ENCODE measurements at places on chromosomes 4 and X.

DNA sequence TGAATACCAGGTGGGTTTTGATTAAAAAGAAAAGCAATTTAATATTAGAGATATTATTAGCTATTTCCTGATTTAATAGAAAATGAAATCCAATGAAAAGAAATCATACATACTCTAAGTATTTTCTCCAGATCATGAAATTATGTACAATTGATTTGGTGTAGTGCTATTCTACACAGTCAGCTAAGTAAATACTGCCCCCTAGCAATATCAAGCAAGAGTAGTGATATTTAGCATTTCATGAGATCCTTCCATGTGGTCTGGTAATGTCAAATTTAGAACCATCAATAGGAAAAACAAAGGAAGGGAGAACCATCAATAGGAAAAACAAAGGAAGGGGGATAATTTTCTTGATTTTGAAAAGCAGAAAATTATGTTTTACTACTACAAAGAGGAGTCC, 114.6 kb downstream of the TBCK start:
- peak; percentile 54 for DNase-seq

DNA sequence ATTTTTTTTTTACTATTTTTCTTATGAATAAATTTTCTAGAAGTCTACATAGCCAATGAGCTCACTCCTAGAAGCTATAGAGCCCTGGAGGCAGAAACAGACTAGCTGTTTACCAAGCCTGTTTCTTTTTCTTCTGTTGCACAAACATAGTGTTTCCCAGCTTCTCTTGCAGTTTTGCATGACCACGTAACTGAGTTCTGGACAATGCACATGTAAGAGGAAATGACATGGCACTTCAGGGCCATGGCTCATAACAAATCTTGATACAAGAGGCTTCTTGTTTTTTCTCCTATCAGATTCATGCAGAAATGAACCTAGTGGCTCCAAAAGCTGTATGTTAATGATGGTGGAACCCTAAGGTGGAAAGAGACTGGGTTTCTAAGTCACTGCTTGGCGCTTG, 127.4 kb downstream of the ZNF330 start:
- no peak for DNase-seq

GRCh38 chr4:73895201-73896175, 26.3 kb downstream of the CXCL1 start:
- no peak for DNase-seq

DNA sequence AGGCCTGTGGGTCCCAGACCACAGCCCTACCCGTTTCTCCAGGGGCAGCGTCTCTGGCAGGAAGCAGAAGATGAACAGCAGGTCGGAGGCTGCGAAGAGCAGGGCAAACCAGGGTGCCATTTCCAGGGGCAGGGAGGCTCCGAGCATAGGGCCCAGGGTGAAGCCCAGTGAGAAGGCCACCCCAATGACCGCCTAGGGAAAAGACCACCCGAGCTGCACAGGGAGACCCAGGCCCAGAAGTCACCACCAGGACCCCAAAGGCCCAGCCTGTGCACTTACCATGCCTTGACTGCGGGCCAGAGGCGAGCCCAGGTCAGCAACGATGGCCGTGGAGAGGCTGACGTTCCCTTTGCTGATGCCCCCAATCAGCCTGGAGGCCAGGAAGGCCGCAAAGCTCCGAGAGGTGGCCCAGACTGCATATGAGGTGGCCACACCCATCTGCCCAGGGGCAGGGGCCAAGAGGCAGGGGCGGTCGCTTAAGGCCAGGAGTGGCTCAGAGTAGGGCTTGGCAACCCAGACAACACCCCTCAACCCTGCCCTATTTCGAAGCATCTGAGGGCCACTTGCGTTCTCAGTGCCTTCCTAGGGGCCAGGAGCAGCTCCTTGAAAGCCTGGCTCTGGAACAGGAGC, 30.8 kb downstream of the NOP14 start:
- no peak for DNase-seq

- no peak for DNase-seq
Measured at GRCh38 chr4:2832981-2833670, 10.5 kb upstream of the ADD1 start.

DNA sequence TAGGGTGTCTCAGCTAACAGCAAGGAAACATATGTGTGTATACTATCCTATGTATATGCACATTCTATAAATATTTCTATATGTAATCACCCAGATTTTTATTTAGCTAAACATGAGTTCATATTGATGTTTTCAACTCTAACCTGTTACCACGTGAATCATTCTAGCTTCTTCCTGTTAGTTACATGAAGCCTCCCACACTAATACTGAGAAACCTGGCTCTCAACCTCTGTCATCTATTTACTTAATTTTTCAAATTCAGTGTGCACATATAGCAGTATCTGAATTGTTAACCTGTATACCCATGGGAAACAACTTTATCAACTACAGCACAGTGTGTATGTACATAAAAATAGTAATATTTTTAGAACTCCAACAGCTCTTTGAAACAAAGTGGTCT, 57.3 kb downstream of the KLF8 start:
- no peak for DNase-seq

GRCh38 chrX:3442691-3443090, 96.2 kb upstream of the MXRA5 start:
- peak; percentile 12 for DNase-seq

- DNase-seq, result no peak
Measured at GRCh38 chr4:77453911-77454310, 151.7 kb upstream of the CXCL13 start.

GRCh38 chr4:25092139-25092538, 61.4 kb upstream of the LGI2 start:
- DNase-seq, result peak; percentile 77

DNA sequence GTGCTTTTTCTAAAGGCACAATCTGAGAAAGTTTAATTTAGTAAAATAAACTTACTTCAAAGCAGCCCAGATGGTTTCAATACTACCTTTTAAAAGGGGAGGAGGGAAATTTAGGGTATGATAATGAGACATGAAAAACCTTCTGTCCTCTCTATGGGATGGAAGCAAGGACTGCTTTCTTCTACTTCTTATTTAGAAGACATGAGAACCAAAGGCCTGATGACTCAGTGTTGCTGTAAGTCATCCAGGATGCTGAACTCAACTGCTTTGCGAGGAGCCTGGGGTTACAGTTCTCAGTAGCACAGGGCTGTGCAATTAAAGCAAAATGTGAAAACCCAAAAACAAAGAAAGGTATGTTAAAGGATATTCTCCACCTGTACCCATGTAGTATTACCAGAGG, 140.8 kb upstream of the EDNRA start:
- DNase-seq, result no peak

DNA sequence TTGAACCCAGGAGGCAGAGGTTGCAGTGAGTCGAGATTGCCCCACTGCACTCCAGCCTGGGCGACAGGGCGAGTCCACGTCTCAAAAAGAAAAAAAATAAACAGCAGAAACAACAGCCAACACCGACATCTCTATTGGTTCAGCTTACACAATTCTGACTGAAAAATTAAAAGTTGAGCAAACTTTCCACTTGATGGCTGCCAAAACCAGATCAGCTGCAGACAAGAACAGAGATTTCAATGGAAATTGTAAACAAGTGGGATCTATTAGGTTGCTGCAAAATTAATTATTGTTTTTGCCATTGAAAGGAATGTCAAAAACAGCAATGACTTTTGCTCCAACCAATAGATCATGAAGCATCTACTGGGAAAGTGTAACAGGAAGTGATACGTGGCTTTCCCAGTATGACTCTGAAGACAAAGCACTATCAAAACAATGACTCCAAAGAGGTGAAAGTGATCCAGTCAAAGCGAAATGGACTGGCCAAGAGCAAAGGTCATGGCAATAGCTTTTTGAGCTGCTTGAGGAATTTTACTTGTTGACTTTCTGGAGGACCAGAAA, 26.3 kb downstream of the UPF3B start:
- no peak for DNase-seq

- DNase-seq, result no peak
Measured at GRCh38 chrX:24243188-24243587, 70.7 kb downstream of the SUPT20HL2 start.

- no peak for DNase-seq
Measured at GRCh38 chr4:94834501-94834900, 76.7 kb downstream of the BMPR1B start.

GRCh38 chrX:16113978-16114565, 9.3 kb upstream of the GRPR start:
- no peak for DNase-seq

GRCh38 chr4:104352211-104352610, 142.5 kb downstream of the CXXC4 start:
- no peak for DNase-seq

DNA sequence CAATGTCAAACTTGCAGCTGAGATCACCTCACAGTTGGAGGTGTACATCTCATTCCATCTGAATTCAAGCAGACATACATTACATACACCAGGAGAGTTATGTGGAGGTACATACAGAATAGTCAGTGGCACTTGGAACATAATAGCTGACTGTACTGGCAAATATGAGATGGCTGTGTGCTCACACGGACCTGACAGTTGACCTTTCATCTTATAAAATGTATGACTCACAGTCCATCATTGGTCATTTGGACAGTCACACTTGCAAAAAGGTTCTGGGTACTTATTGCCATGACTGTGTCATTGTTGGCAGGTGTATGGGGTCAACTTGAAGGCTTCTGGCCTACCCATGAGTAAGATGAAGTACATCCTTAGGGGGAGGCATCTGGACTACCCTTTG, 88.6 kb upstream of the WDR1 start:
- no peak for DNase-seq

GRCh38 chr4:7214359-7214758, 22.0 kb downstream of the SORCS2 start:
- DNase-seq, result no peak

GRCh38 chr4:93771640-93772411, 56.7 kb upstream of the ATOH1 start:
- DNase-seq, result no peak

DNA sequence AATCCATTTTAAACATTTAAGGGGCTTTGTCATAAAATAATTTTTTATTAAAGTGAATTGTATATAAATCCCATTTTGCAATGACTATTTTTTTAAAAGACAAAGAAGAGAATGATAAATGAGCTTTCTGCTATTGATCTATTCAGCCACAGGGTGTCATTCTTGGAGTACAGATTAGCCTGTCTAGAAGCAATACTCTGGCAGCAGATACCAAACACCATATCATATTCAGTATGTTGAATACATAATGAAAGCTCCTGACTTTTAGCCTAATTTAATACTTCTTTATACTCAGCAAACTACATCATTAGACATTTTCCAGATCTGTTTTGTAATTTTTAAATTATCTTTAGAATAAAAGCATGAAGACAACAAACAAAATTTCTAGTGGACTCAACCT, 496.3 kb downstream of the PDGFC start:
- DNase-seq, result peak; percentile 62

GRCh38 chr4:145933134-145933533, 5.5 kb downstream of the ZNF827 start:
- DNase-seq, result no peak

DNA sequence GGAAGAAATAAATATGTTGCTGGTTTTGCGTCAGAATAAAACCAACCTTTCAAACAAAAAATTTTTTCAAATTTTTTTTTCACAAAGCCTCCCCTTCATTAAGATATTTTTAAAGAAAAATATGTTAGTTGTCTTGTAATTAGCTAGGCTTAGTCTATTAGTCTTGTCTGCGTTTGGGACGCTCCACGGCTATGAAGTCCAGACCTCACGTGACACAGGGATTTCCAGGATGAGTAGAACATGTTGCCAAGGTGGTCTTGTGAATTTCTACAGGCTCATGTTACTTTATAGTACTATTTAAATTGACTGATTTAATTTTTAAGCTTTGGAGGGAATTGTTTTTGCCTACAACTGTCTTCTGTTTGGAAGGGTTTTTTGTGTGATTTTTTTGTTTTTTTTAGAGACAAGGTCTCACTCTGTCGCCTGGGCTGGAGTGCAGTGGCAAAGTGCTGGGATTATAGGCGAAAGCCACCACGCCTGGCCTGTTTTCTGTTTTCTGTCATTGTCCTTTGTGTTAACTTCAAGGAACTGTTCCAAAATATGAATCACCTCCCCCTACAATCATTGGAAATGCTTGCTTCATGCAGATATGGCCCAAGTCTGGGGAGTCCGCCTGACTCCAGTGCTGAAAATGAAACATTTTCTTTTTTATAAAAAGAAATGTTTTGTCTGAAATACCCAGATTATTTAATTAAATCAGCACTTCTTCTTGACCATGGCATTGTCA, 26.2 kb downstream of the TMEM144 start:
- no peak for DNase-seq

DNA sequence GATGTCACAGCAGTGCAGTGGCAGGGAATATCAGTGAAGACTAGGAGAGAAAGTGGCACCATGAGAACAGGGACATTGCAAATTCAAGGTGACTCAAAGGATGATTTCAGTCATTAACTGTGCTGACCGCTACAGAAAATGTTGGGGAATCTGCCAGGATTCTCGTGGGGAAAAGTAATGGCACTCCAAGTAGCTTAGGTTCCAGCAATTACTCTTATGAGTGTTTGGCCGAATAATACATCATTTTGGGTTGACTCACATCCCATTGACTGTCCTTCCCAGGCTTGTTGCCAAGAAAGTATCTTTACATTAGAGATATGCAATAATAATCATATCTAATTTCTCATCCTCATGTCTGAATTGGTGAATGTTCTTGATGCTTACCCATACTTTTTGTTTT, 1411.1 kb upstream of the PCDH7 start:
- DNase-seq, result no peak

- DNase-seq, result no peak
Measured at GRCh38 chr4:59689149-59689548, 1511.0 kb upstream of the ADGRL3 start.

GRCh38 chrX:106928227-106928626, 8.0 kb downstream of the CLDN2 start:
- no peak for DNase-seq

DNA sequence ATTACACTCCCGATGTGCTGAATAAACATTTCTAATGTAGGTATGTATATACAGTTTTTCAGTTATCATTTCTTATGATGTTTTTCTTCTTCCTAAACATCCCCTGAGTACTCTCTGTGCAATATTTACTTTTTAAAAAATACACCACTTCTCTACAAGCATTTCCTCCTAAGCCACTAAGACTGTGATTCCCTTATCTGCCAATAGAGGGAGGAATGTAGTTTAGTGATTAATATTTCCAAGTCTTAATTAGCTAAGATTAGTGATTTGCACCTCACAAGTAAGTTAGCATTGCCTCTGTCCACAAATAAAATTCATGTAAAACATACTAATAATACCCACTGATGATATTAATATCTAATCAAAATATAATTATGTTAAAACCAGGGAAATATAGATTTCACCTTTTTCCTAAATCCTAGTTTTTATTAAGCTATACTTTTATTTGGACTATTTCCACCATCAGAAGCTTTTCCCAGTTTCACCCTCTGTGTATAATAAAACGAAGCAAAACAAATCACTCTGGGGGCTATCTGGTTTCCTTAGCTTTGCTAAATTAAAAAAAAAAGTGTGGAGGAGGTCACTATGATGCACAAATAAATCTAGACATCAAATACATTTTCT, 909.1 kb downstream of the FAT4 start:
- peak; percentile 5 for DNase-seq

- DNase-seq, result no peak
Measured at GRCh38 chrX:12115377-12115776, 22.9 kb upstream of the FRMPD4 start.

DNA sequence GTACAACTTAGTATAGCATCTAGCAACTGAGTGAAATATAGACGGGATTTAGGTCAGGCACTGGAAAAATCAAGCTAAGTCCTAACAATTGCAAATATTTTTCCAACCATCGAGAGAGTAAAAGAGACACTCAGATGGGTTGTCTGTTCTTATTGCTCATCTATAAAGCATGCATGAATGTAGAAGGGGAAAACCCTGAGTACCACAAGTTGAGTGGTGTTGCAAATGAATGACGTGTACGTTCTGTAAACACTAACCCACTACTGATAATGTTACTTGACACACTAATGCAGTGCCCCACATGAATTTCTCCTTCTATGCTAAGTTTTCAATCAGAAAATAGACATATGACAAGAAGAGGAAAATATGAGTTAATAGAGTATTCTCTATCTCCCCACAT, 211.2 kb downstream of the COX18 start:
- no peak for DNase-seq

Data from spinal cord (tissue), 10 donors.